Thyroid gland (tissue), 4 donors: ENCODE measurements at places on chromosomes 3 and 15. TPM values are rescaled to one million over a fixed set of nuclear protein-coding genes. Genes with fewer than 3 reads are reported as not detected.
A peak's percentile ranks its signal among the peaks of the same experiment; 100 is the strongest.

ENTPD3 gene
- total RNA-seq, result 5.7 TPM

DNA sequence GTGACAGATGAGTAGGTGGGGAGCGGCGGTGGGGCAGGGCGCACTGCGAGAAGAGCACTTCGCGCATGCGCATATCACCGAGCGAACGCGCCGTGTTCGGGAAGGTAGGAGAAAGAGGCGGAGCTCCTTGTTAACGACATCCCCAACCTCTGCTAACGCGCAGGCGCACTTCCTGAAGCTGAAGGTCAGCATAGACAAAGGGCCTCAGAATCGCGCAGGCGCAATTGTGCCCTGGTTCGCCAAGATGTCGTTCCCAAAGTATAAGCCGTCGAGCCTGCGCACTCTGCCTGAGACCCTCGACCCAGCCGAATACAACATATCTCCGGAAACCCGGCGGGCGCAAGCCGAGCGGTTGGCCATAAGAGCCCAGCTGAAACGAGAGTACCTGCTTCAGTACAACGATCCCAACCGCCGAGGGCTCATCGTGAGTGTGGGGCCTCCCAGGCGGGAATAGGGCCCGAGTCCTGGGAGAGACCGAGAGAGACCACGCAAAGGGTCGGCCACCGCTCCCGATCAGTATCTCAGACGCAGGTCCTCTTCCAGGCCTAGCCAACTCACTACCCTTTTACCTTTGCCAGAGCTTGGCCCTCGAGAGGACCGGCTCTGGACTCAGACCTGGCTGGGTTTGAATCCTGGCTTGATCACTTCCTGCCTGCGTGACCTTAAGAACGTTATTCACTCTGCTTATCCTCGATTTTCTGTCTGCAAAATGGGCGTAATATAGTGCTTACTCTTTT is at the start of gene NDUFB4:
TSS of gene NDUFB4 (plus strand) at position 221 of the 737 bp plus-strand sequence. CDS start at position 245, 24 bp downstream.
- peak within 1 kb of the TSS; percentile 86 for H3K27ac ChIP-seq
- no peaks in the 10 kb centered on the region for H3K27me3 ChIP-seq
- peak within 1 kb of the TSS; percentile 62 for H3K4me3 ChIP-seq

- no peaks in the 10 kb centered on the region for H3K4me1 ChIP-seq
- DNase-seq, result no peak
- no peak overlapping the region for H3K27ac ChIP-seq
- no peaks in the 10 kb centered on the region for H3K36me3 ChIP-seq
- no peak overlapping the region for H3K4me3 ChIP-seq
- H3K27me3 ChIP-seq, result no peaks in the 10 kb centered on the region
These were observed 57.9 kb downstream of the CHSY1 start for GRCh38 chr15:101193806-101194545.

DNA sequence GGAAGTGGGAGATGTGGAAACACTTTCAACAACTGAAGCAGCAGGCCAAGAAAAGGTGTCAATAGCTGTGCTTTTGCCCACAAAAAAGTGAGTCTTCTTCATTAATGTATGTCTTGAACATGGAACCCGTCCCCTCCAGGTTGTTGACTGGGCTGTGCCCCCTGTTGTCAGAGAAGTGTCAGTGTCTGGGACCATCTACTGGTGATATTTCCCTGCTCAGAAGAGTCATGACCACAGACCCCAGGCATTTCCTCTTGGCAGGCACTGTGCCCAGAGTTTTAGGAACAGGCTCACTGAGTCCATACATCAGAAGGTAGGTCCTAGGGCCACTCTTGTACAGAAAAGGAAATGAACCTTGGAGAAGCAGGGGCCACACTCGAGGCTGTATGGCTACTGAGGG is 54.8 kb upstream of the LARS2 start:
- no peak for DNase-seq
- H3K27me3 ChIP-seq, result no peaks in the 10 kb centered on the region
- no peak overlapping the region for H3K4me3 ChIP-seq
- no peaks in the 10 kb centered on the region for H3K36me3 ChIP-seq
- no peaks in the 10 kb centered on the region for H3K4me1 ChIP-seq

ECE2 gene
- not detected for total RNA-seq

DNA sequence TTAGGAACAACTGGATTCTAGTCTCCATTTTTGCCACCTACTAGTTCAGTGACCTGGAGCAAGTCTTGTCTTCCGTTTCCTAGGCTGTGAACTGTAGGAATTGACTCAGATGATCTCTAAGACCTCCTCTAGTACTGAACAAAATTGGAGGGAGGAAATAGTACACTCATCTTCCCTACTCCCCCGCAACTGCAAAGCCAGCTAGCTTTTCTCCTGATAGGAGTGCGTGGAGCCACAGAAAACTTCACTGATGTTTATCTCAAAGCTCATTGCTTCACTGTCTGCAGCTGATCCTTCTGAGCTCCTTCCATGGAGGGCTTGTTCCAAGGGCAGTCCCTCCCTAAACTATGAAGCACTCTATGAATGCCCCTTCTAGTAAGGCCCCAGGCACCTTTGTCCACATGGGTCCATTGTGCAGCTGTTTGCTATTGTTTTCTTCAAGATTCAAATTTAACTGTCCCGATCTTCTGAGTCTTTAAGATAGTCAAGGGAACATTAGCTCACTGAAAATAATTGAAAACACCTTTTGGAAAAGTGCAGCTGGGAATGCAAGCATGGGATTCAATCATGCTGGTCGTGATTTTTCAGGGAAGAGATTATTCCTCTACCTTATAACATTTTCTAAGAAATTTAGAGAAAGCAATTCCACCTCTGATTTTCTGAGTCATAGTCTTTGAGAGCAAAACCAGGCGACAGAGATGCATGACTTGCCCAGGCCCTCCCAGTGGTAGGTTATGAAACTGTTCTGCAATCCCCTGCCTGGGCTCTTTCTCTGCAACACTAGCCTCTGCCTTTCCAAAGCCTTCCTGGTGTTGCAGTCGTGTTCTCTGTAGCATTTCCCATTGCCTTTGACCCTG is 24.3 kb downstream of the FILIP1L start:
- H3K4me3 ChIP-seq, result no peak overlapping the region
- no peak for DNase-seq
- no peak overlapping the region for H3K27ac ChIP-seq
- no peaks in the 10 kb centered on the region for H3K36me3 ChIP-seq
- H3K27me3 ChIP-seq, result no peaks in the 10 kb centered on the region

IMP3 gene
- 75.2 TPM for total RNA-seq

- peak; percentile 2 for DNase-seq
- no peak overlapping the region for H3K4me3 ChIP-seq
- H3K4me1 ChIP-seq, result no peaks in the 10 kb centered on the region
- no peak overlapping the region for H3K27ac ChIP-seq
- H3K36me3 ChIP-seq, result no peaks in the 10 kb centered on the region
- no peaks in the 10 kb centered on the region for H3K27me3 ChIP-seq
These were observed 601.4 kb downstream of the CADM2 start for GRCh38 chr3:85560088-85560785.

DNA sequence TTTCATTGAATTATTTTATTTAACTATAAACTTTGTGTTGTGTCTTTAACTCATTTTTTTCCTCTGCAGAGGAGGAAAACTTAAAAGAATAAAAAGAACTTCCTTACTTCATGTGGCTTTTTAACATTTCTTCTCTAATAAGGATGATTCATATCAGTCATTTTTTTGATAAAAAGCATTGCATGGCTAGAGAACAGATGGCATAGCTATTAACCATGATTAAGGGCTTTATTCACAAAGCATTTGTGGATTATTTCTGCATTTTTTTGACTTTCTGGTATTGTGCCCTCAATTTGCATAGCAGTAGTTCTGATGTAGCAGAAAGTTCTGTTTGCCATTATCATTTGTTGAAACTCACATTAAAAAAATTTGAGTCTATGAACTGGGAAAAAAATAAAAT is 540.8 kb downstream of the SI start:
- H3K4me1 ChIP-seq, result peaks cover 7% of the 10 kb centered on the region
- no peak overlapping the region for H3K4me3 ChIP-seq
- no peaks in the 10 kb centered on the region for H3K27me3 ChIP-seq
- DNase-seq, result no peak
- no peaks in the 10 kb centered on the region for H3K36me3 ChIP-seq

DNA sequence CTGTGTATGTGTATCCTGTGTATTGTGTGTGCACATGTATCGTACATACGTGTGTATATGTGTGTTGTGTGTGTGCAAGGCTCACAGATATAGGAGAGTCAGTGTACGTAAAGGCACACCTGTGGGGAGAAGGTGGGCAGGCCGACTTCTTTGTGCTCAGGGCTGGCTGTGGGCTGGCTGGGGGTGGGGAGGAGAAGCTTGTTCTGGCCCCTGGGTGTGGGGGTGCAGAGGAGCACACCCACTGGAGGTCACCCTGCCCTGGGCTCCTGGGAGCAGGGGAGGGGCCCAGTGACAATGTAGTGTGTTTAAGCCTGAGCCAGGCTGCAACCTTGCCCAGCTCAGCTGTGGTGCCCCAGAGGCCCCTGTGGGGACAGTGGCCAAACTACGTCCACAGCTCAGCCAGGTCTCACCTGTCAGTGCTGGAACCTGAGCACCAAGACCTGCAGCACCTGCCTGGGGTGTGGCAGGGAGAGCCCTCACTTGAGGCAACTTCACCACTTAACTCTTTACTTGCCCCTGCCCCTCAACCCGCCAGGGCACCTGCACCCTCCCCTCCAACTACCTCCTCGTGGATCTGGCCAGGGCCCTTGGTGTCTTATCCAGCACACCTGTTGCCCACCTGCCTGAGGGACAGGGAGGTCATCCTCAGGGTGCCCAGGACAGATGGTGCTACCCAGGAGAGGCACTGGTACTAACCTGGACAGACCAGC is 2.6 kb upstream of the HHATL start:
- peaks cover 16% of the 10 kb centered on the region for H3K4me1 ChIP-seq
- no peak overlapping the region for H3K4me3 ChIP-seq

ATP13A4 gene
- total RNA-seq, result 252 TPM

CLDN16 gene
- 0.56 TPM for total RNA-seq

ZPLD1 gene
- not detected for total RNA-seq

- no peaks in the 10 kb centered on the region for H3K36me3 ChIP-seq
- no peak overlapping the region for H3K27ac ChIP-seq
- no peaks in the 10 kb centered on the region for H3K27me3 ChIP-seq
- H3K4me3 ChIP-seq, result no peak overlapping the region
These were observed 40.1 kb upstream of the NR2C2 start for GRCh38 chr3:14907043-14907966.

GRCh38 chr3:94179059-94179458 is 116.2 kb downstream of the NSUN3 start:
- no peaks in the 10 kb centered on the region for H3K27me3 ChIP-seq
- H3K4me1 ChIP-seq, result no peaks in the 10 kb centered on the region
- H3K27ac ChIP-seq, result no peak overlapping the region
- DNase-seq, result no peak

VEPH1 gene
- total RNA-seq, result 1.7 TPM

DNA sequence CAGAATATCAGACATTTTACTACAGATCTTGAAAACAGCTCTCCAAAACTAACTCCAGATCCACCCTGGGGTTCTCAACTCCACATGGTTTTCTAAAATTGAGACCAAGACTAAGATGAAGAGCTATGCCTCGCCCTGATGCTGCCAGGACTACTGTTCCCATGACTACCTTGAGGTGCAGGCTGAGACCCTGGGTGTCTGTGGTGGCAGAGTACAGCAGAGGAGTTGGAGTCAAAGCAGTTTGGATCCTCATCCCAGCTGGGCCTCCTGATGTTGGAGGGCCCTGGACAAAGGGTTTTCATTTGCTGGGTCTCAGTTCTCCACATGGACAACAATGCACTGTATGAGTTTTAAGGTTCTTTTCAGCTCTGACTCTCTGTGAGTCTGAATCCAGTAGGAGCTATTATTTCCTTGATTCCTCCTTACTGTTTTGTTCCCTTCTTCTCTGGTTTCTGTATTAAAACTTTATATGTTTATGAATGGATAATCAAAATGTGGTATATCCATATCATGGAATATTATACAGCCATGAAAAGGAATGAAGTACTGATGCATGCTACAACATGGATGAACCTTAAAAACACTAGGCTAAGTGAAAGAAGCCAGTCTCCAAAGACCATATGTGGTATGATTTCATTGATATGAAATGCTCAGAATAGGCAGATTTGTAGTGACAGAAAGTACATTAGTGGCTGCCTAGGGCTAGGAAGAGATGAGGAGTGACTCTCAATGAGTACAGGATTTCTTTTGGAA is 93.0 kb downstream of the CPN2 start:
- no peak overlapping the region for H3K27ac ChIP-seq
- H3K27me3 ChIP-seq, result no peaks in the 10 kb centered on the region
- H3K36me3 ChIP-seq, result no peaks in the 10 kb centered on the region
- peaks cover 15% of the 10 kb centered on the region for H3K4me1 ChIP-seq

DNA sequence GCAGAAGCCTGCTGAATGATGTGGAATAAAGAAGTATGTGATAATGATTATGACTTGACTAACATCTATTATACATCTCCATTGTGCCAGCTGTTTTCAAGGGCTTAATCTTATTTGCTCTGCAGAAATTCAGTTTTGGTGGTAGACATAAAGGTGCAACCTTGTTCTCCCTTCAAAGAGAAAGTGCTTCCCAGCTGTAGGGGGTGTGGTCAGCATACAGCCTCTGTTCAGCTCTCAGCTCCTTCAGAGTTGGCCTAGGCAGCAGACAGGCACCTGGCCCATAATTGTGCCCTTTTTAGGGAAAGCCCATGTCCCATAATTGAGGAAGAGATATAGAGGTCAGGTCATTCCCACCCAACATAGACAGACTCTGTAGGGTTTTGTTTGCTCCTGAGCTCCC is 104.3 kb upstream of the EOMES start:
- no peaks in the 10 kb centered on the region for H3K27me3 ChIP-seq
- no peak overlapping the region for H3K4me3 ChIP-seq
- H3K36me3 ChIP-seq, result no peaks in the 10 kb centered on the region
- H3K27ac ChIP-seq, result no peak overlapping the region
- DNase-seq, result no peak

- H3K4me1 ChIP-seq, result no peaks in the 10 kb centered on the region
- no peaks in the 10 kb centered on the region for H3K27me3 ChIP-seq
- H3K36me3 ChIP-seq, result no peaks in the 10 kb centered on the region
- no peak within 1 kb of the TSS for H3K27ac ChIP-seq
These were observed at the start of gene CD80 for GRCh38 chr3:119559441-119559963. CD80 (minus strand) TSS chr3:119559614; CDS start chr3:119557728, 1,886 bp downstream.

- H3K27me3 ChIP-seq, result no peaks in the 10 kb centered on the region
- no peak overlapping the region for H3K4me3 ChIP-seq
- H3K4me1 ChIP-seq, result no peaks in the 10 kb centered on the region
- peak; percentile 21 for DNase-seq
- H3K27ac ChIP-seq, result no peak overlapping the region
These were observed 6.9 kb downstream of the C15orf62 start for GRCh38 chr15:40776537-40777141.

MITF gene
- total RNA-seq, result 23.2 TPM

ZIC1 gene
- not detected for total RNA-seq

- H3K36me3 ChIP-seq, result no peaks in the 10 kb centered on the region
- H3K4me1 ChIP-seq, result no peaks in the 10 kb centered on the region
- peaks cover 6% of the 10 kb centered on the region for H3K27me3 ChIP-seq
- H3K27ac ChIP-seq, result no peak overlapping the region
These were observed 238.7 kb downstream of the SV2B start for GRCh38 chr15:91338766-91339165.

DNA sequence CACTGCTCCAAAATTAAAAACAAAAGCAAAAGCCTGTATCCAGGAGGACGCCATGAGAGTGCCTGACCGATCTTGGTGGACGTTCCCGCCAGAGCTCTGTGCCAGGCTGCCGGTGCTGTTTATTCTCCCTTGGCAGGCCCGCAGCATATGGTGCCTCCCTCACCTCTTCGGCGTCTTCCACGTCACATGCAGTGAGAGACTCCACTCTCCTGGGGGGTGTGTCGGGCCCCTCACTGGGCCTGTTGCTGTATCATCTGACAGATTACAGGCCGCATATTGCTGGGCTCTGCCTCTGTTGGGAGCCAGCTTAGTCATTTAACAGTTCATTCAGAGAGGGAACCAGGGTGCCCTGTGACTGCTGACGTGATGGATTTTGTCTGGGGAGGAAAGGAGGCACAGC is 86.4 kb upstream of the ARRDC4 start:
- no peak overlapping the region for H3K27ac ChIP-seq
- H3K36me3 ChIP-seq, result no peaks in the 10 kb centered on the region
- no peak overlapping the region for H3K4me3 ChIP-seq
- H3K4me1 ChIP-seq, result no peaks in the 10 kb centered on the region
